ENCODE measurements at places on chromosomes 1 and 21. TPM values are rescaled to one million over a fixed set of nuclear protein-coding genes. Genes with fewer than 3 reads are reported as not detected.

The DEPDC1 gene
- polyA plus RNA-seq: 14.2 TPM

DNA sequence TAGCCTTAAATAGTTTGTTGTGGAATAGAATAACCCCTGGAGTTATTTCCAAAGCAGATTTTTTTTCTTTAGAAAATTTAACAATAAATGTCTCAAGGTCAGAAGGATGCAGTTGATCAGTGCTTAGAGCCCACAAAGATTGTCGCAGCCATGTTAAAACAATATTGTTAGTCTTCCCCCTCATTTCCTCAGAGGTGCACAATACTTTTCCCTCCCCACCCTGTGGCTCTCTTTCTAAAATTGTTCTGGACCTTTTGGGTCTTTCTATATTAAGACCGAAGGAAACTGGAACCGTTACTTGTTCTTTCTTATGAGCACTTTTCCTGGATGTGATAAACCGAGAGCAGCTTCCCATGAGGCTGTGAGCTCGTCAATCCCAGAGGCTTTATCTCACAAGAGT is 333.7 kb downstream of the HLX start:
- DNase-seq: no peak

The SPRR2A gene
- polyA plus RNA-seq: not detected

The TEDDM1 gene
- 0.06 TPM for polyA plus RNA-seq

DNA sequence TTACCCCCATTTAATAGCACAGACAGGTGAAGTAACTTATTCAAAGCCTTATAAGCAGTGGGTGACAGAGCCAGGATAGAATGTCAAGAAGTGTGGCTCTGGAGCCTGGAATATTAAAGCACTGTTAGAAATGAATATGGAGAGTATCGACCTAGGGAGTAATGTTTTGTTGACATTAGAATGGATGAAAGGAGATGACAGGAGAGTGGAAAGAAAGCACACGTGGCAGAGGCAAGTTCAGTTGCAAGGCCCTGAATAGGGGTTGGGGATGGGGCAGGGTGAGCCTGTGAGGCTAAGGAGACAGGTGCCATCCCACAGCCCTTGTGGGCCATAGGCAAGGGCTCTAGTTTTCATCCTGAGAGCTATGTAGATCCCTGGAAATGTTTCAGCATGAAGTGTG is 125.5 kb upstream of the PLXNA2 start:
- no peak for DNase-seq

The RYR2 gene
- polyA plus RNA-seq: 1.4 TPM

DNA sequence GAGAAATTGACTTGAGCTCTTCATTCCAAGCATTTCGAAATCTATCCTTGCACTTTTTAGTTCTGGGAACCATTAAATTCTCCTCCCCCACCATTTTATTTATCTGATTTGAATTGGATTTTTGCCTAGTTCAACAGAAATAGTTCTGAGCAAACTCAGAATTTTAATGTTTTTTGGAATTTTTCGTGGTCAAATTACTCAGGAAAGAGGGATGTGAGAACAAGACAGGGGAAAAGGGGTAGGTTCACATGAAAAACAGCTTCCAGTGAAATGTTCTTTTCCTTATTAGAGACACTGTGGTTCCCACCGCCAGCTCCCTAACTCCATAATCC is 5.7 kb upstream of the ZNF697 start:
- no peak for DNase-seq
